Kidney (tissue), 22 donors: ENCODE measurements at places on chromosomes 7 and 10.
A peak's percentile ranks its signal among the peaks of the same experiment; 100 is the strongest.

GRCh38 chr10:101485681-101486554, 102.1 kb downstream of the POLL start:
- peak; percentile 62 for DNase-seq

GRCh38 chr7:123210986-123211385, 11.2 kb upstream of the SLC13A1 start:
- DNase-seq = no peak

DNA sequence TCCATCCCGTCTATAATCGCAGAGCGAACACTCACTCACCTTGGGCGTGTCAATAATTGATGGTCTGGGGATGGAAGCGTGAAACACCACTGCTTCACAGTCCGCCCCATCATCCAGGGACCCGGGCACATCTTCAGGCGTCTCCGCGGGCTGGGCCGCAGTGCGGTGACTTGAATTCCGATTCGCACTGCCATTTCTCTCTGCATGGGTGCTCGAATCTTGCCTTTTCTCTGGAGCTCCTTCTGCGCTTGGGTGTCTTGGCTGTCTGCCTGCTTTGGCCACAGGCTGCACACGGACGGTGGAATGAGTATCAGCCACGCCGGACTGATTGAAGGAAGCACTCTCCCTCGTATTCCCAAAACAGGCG, 500 bp downstream of the FAM107B start:
- no peak for DNase-seq

DNA sequence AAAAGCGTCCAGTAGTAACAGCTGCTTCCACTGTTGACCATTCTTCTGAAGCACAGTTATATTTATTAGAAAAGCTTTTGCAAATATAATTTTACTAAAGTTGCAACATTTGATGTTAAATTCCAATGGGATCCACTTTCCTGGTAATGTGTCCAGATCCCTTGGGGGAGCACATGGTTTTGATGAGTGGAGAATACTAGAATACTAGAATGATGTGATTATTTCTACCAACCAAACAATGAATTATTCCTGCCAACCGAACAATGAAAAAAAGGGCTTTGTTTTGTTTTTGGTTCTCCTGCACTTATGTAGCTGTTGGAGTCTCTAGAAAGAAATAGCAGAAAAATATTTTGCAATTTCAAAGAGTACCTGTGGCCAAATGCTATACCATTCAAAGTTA, 59.1 kb downstream of the BPGM start:
- DNase-seq = no peak

GRCh38 chr7:134587750-134588149, 38.8 kb downstream of the AKR1B15 start:
- DNase-seq = no peak

GRCh38 chr10:74988054-74988775, 123.2 kb upstream of the SAMD8 start:
- no peak for DNase-seq

GRCh38 chr10:103752680-103753248, 102.6 kb downstream of the SH3PXD2A start:
- DNase-seq = no peak

DNA sequence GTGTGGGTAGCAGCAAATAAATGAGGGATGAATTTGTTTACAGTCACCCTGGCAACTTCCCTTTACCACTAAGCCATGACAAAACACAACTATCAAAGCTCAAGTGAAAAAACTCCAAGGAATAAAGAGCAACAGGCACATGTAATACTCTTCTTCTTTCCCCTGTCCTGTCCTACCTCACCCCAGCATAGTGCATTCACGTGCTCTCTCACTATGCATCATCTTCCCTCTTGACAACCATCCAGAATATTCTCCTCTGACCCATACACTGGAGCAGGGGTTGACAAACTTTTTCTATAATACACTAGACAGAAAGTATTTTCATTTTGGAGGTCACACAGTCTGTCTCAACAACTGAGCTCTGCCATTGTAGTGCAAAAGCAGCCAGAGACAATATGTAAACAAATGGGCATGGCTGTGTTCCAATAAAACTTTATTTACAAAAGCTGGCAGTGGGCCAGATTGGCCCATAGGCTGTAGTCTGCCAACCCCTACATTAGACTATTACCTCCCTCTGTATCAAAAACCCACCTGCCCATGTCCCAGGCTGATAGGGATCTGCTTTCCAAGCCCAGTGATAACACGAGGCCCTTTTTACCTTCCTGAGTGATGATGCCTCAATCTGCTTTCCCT, 354.5 kb downstream of the FGFR2 start:
- peak; percentile 28 for DNase-seq

DNA sequence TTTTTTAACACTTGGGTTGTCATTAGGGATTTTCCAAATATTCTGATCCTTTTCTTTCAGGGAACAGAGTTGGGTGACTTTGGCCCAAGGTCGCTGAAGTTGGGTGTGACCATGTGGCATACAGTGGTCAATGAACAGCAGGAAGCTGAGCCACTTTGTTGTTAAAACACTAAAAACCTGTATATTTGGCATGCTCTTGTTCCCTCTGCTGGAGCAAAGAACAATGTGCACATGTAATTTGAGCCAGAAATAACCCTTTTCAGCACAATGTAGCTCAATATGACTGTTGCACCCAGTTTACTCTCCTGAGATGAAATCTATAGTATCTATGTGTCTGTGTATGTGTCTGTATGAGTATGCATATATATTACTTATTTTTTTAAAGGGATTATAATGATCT, 74.9 kb downstream of the ADCYAP1R1 start:
- DNase-seq = peak; percentile 31

DNA sequence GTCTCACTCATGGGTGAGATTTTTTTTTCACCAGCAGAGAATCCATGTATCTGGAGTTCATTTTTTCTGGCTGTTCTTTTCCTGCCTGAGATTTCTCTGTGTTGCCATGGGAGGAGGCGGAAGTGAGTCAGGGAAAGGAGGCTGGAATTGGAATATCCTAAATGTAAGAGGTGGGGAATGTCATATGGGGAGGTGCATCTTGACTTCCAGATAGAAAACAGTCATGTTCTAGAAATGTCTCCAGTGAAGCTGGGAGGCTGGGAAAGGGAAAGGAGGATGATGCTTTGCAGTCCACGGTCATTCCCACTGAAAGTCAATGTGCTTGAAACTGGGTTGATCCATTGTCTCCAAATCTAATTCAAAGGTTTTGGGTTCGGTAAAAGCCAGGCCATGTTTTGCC, 39.7 kb upstream of the HPS1 start:
- no peak for DNase-seq

DNA sequence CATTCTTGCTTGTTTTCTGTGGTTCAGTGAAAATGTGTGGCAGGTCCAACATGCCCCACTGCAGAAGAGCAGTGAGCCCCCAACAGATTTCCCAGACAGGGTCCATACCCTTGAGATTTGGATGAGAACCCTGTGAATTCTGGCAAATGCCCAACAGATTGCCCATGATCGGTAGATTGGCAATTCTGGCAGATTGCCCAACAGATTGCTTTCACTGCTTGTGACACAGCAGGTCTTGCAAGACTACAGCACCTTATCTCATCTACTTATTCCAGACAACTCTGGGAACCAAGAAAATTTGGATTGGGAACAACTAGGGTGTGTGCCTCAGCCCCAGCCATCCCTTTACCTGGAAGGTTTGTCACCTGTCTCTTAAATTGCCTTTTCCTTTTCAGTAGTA, 143.7 kb upstream of the COL1A2 start:
- DNase-seq = no peak

- DNase-seq = peak; percentile 50
These were observed 1.6 kb downstream of the HOXA13 start for GRCh38 chr7:27198138-27198841.

DNA sequence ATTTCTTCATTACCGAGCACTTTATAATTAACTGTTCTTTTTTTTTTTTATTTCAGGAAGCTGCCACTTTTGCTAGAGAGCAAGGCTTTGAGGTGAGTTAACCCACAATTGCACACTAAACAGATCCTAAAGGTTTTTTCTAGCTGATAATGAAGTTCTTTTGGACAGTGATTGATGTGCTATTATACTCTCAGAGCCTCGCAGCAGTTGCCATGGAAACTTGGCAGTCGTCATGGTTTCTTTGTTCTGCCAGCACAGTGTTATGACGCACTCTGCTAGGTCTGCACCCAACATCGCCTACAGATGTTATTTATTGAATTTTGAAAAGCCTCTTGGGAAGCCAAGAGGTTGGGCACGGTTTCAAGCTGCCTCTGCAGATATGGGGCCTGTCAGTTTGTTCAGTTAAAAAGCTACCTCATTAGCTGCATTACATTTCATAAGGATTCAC, 237.2 kb upstream of the KAT6B start:
- DNase-seq = peak; percentile 92

GRCh38 chr7:102101111-102101551, 185.5 kb upstream of the SH2B2 start:
- no peak for DNase-seq

DNA sequence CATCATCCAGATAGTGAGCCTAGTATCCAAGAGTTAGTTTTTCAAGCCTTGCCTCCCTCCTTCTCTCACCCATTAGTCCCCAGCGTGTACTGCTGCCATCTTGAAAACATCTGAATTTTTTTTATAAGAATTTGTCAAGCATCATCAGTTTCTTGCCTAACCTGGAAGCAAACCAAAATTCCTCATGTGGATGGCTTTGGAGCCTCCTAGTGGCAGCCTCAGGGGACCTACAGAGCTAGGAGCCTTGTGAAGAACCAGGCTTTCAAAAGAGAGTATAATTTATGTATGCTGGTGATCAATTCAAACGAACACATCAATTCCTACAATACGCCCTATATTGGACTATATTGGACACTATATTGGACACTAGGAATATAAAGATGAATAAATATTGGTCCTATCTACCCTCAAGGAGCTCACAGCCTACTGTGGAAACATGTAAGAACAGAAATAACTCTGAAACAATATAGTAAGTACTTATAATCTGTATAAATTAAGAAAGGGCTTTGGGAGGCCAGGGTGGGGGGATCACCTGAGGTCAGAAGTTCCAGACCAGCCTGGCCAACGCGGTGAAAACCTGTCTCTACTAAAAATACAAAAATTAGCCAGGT, 63.4 kb downstream of the HPSE2 start:
- DNase-seq = no peak
